ENCODE measurements at places on chromosomes 7 and 10.

DNA sequence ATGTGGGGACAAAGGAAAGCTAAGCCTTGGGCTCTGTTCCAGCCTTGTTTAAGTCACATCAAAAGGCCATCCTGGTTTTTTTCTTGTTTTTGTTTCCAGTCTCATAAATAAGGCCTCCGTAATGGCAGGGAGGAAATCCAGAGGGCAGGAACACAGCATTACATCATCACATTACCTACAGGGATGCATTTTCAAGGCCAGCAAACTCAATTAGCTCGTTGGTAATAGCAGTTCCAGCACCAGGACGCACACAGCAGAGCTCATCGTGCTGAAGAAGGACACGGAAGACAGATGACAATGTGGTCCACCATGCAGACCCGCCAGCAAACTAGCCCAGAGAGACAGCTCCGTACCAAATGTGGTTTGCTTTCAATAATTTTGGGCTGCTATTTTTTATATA, 1209.2 kb downstream of the TYW1 start:
- DNase-seq: no peak

DNA sequence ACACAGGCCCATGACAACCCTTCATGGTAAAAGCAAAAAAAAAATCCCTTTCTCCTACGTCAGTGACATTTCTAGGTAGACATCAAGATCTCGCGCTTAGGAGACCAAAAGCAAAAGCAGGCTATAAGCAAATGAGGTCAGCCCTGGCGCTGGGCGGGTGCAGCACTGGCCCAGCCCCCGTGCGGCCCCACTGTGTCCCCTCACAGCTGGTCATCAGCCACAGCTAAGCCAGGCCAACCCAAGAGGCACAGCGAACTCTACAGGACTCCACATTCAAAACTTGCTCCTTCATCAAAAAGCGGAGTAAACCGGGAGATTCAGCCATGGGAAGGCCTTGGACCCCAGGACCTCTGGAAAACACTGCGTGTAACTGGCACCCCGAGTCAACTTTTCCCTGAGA, 113.7 kb downstream of the PTPRN2 start:
- no peak for DNase-seq

- DNase-seq: no peak
Observed at GRCh38 chr7:32803406-32804141, 88.0 kb downstream of the KBTBD2 start.

DNA sequence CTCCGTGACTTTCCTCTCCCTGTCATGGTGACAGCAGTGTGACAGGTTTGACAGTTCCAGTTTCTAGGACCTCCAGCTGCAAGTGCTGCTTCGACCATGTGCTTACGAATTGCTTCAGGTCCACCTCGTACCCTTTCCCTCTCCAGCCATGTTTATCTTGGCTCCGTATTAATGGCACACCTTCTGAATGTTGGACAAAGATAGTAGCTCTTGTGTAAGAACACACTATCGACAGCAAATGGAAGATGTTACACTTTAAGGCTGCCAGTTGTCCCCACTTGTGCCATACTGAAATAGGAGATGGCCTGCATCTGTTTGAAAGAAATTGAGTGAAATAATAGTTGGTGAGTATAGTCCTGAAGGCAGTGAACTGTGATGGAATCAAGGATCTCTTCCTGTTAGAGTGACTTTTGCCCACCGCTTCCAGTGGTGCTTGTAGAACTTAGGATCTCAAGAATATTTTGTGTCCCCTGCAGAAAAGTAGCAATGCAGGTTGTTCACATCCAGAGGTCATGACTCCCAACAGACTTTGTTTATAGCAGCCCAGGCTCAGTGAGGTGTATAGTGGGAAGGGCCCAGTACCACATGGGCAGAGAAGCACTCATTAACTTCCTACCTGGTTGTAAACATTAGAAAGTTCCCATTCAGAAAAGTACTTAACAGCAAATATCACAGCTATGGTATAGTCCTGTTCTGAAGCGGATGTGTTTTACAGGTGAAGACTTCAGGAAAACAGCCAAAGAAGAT, 629.7 kb upstream of the GALNT17 start:
- no peak for DNase-seq

DNA sequence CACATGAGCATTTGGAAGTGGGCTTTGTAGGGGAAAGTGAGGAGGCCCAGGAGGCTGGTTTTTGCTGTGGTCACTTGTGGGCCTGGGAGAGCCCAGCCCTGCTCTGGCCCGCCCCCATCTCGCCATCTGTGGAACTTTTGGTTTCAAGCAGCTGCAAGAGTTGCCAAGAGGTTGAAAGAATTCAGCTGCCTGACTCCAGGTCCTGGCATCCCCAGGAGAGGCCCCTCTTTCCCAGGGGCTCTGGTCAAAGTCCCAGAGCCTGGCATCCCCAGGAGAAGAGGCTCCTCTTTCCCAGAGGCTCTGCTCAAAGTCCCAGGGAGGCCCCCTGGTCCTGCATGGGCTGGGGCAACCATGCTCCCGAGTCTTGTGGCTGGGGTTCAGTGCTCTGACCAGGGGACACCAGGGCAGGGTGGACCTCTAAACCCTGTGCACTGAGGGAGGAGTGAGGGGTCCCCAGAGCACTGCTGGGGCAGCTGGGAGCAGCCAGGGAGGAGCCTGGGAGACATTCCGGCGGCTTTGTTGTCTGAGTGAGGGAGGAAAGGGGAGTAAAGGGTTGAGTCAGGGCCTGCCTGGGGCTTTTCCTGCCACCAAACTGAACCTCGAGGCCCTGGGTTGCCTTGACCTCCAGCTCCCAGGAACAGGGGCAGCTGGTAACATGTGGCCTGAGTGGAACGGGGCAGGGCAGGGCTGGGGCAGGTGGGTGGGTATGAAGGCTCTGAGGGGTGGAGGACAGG, 27.7 kb upstream of the CSGALNACT2 start:
- no peak for DNase-seq

DNA sequence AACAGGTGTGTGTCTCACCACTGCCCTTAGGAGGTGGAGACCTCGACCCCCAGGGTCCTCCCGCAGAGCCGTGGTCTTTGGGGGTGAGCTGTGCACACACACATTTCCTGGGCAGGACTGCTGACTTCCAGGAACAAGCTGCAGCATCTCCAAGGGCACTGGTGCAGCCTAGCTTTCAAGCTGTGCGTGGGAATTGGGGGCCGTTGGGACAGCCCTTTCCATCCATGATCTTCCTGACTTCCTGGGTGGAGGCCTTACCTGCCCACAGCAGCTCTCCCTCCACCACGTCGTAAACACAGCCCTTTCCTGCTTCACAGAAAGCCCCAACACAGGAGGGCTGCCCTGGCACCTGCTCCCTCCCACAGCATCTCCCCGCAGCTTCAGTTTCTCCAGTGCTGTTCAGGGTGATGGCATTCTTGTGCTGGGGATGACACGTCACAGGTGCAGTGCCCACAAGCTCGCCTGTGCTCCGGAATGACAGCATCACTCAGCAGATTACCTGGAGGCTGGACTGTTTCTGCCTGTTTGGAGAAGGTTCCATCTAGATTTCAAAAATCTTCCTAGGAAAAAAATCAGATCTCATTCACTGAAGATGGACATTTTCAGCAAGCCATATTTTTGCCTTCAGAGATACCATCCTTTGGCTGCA, 208.0 kb upstream of the PPP2R2D start:
- no peak for DNase-seq

DNA sequence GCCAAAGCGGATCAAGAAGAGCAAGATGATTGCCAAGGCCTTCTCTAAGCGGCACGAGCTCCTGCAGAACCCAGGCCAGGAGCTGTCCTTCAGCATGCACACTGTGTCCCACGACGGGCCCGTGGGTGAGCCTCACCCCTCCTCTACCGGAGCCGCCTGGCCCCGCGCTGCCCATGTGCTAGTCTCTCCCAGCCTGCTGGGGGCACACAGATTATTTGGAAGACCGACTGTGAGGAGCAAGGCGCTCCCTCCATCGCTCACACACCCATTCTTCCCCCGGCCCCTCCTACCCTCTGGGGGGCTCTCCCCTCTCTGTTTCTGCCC, 13.9 kb upstream of the AHCYL2 start:
- DNase-seq: no peak

DNA sequence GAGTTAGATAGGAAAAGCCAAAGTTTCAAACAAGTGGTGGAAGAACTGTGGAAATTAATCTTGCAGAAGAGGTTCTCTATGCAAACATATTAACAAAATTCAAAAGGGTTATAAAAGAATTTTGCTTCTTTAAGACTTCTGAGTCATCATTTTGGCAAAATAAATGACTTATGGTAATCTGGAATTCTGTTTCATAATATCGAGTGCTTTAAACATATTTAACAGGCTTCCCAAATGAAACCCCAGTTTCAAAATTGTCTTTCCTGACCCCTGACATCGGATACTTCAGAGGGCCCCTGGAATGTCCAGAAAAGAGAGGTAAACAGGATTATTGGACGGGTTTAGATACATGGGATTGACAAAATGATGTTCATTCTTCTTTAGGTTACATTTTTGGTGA, 444.6 kb downstream of the HTR7 start:
- DNase-seq: no peak

DNA sequence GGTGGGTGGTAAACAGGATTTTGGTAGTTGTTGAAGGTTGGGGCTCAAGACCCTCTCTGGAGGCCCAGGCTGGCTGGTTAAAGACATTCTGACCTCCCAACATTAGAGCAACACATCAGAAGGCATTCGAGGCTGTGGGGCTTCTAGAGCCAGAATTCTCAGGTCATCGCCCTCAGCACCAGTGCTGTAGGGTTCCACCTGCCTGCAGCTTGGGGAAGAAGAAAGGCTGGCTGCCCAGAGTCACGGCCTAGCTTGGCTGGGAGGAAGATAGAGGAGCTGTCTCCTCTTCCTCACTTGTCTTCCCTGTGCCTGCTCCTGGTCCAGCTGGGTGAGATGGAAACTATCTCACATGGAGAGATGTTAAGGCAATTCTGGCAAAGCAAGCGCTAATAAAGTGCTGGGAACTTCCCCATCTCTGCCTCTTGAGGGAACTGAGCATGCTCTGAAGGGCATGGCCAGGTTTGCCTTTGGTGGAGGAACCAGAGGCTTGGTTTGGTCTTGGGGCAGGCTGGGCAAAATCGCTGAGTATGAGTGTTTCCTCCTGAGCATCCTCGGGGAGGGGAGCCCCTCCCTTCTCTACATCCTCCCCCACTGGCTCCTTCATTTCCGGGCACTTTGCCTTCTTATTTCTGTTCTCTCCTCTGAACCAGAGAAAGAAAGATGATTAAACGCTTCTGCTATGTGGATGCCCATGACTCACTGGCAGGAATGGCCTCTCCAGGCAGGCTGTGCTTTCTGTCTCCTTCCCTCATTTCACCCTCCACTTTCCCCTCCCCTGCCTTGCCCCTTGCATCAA, 509.0 kb upstream of the PODXL start:
- no peak for DNase-seq

DNA sequence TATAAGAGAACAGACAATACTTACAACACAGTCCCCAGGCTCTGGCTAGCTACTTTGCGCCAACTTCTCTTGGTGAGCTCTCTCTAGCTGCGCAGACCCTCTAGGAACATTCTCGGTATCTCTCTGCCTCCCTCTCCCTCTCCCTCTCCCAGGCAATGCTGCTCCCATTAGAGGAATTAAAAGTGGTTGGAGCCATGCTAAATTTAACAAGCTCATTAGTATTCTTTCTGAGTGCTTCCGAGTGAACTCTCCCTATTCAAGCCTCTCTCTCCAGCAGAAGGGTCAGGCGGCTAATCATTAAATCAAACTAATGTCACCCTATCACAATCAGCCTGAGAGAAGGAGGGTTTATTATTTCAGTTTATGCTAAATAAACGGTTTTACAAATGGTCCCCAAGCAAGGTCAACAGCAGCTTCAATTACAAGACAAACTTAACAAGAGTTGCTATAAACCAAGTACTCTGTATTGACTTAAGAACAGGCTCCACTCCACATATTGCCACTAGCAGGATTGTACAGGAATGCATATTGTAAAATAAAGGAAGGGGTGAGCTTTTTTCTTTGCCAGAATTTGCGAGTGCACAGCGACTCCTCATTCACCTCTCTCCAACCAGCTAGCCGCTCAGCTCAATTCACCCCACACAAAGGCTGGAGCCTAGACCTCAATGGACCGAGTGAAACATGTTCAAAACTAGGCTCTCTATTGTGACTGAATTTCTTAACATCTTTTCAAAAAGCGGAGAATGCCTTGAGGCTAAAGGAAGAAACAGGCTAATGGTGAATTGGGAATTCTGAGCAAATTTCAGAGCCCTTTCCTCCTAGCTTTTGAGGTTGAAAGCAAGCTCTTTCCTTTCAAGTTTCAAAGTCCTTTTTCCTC, 84.4 kb downstream of the GLI3 start:
- DNase-seq: no peak

- DNase-seq: no peak
Observed at GRCh38 chr10:9869205-9869604, 1148.5 kb upstream of the CELF2 start.

- no peak for DNase-seq
Observed at GRCh38 chr7:2289111-2289586, 25.1 kb downstream of the SNX8 start.

DNA sequence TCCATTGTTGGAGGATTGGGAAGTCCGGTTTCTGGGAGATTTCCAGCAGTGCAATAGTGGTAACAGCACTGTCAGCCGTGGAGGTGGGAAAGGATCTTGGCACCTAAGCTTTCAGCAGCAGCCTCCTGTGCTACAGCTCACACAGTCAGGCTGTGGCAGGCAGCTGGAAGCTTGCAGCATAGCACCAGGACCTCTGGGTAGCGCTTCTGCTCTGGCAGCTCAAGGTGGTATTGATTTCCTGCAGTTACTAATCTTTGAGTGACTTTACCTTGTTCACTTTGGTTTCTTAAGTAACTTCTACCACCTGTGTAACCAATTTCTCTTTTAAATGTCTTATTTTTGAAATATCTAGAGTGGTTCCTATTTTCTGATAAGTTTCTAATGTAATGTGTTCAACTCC, 130.5 kb downstream of the LHFPL3 start:
- no peak for DNase-seq

- no peak for DNase-seq
Observed at GRCh38 chr7:45217358-45217757, 59.8 kb downstream of the RAMP3 start.

DNA sequence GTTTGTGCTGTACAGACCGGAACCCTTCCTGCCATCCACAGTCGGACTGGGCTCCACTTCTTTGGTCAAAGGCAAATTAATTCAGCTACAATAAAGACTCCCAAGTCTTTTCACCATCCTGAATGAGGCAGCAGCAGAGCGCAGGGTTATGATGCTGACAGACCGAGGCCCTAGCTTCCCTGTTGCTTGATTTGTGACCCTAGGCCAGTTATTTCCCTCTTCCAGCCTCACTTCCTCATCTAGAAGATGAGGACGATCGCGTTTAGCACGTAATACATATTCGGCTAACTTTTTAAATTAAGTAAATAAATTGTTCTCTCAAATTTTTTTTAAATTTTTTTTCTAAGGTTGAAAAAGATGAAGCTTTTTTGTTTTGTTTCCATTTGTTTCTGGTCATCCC, 18.1 kb downstream of the ADRB1 start:
- DNase-seq: no peak

GRCh38 chr10:64334084-64334483, 812.9 kb downstream of the REEP3 start:
- no peak for DNase-seq

DNA sequence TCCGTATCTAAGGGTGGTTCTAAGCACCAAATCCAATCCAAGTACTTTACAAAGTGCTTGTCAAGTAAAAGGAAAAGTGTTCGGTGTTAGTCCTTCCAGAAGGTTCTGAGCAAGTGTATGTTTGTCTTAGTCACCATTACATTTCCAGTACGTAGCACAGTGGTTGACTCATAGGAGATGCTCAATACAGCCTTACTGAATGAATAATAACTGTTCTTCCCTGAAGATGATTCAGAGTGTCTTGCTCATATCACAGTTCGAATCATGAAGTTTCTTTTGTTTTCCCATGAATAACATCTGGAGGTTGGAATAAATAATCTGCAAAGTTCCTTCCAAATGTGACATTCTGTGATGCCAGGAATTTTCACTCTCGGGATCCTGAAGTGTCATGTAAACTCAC, 53.4 kb downstream of the WNT2 start:
- DNase-seq: no peak

GRCh38 chr10:102949916-102950315, 31.8 kb downstream of the CNNM2 start:
- no peak for DNase-seq
